C1 segment of cervical spinal cord (tissue), 14 donors: ENCODE measurements at places on chromosomes 2 and 18.

DNA sequence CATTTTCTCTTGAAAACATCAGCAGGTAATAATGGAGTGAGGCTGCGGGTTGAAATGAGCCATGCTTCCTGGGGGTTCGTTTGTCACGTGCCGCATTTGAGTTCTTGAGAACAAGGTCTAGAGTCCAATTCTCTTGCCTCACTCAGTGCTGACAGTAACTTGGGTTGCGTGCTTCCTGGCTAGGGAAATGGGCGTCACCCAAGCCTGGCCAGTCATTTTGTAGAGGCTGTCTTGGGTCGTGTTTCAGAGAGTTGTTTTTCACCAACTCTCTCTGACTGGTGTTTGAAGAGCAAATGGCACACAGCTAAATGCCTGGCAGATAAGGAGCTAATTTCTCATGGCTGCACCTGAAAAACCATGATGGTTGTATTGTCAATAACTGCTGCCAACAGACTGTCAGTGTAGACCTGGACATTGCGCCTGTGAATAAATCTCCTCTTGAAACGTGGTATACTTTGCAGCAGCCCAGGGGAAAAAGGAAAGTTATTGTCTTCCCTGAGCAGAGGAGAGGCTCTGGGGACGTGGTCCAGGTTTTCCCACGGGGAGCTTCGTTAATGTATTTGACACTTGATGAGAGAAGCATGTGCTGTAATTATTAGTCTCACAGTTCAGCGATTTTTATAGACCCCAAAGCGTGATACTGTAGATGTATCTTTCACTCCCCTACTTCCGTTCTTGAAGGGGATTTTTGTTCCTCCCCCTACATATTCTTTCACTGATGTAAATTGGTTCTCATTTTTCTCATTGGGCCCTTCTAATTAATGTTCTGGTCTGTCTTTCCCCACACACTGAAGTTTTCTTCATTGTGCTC is 196.0 kb downstream of the FHOD3 start:
- DNase-seq: no peak

DNA sequence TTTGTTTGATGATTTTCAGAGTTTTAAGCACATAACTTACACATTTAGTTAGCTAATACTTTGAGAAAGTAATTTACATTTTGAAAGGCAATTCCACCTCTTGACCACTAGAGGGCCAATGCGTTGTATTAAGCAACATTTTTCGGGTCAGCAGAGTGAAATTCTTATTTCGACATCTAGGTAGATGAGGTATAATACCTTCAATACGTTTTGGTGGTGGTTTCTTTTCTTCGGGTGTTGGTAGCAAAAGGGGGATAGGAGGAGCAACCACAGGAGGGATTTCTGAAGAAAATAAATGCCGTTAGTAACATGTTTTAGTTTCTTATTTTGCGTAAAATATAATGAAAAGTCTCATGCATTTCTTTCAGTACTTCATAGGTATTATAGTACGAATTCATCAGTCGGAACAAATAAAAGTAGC is 106.3 kb downstream of the TTN start:
- no peak for DNase-seq

GRCh38 chr18:55513161-55513560 is 74.8 kb downstream of the TCF4 start:
- DNase-seq: no peak

DNA sequence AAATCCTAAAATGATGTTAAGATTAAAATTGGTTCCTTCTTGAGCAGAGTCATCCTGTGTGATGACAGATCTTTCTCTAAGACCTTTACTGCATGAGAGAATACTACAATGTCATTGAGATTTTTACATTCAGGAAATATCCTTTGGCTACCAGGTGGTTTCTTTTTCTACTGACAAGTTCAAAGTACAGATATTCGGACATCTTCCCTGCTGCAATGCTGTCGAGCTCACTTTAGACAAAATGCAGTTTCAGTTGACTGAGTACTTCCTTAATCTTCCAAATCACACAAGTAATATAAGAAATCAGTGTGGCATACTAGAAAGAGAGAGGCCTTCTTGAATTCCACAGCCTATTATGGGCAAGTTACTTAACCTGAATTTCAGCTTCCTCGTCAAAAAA is 207.9 kb upstream of the ACVR2A start:
- no peak for DNase-seq

DNA sequence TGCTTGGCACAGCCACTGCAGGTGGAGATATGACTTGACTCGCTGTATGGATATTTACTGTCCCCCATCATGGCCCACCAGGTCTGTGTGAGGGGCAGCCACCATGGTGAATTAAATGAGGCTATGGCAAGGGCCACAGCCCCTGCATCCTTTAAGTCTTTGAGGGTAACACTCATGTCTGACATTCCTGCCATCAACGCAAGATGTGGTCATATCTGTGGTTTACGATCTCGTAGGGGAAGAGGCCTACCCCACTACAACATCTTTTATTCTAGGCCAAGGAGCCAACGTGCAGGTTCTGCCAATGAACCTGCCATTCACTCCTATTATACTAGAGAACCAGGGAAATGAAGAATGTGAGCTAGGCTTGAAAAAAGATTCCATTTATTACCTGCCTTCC is 381.6 kb upstream of the ID2 start:
- DNase-seq: no peak

DNA sequence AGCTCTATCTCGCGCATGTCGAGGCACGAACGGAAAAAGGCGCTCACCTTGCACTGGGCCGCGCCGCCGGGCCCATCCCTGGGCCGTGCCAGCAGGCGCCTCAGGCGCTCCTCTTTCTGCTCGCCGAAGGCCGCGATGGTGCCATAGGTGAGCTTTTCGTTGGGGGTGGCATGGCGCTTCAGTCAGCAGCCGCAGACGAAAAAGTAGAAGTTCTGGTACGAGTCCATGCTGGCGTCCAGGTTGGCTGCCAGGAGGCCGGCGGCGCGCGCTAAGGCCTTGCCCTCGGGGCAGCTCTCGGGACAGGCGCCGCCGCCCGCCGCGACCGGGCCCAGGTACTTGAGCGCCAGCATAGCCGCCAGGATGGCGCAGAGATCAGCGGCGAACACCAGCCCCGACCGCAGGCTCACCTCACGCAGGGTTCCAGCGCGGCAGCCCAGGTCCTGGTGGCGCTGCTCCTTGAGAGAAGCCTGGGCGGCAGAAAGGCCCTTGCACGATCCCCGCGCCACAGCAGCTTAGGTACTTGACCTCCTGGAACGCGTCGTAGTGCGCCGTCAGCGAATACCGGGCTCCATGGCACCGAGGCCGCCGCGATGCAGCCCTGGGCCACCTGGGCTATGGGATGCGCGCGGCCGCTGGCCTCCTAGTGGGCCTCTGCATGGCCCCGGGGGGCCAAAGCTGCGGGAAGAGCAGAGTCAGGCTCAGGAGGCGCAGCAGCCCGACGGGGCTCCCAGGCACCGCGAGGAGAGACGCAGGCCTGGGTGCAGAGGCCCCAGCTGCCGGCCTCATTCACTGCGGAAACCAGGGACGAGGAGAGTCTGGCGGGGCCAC is 12.8 kb downstream of the ALPG start:
- DNase-seq: no peak

- DNase-seq: no peak
Measured at GRCh38 chr2:77508511-77508910, 13.7 kb downstream of the LRRTM4 start.

- no peak for DNase-seq
Measured at GRCh38 chr2:214261683-214262082, 149.2 kb upstream of the VWC2L start.

- DNase-seq: no peak
Measured at GRCh38 chr2:231099918-231100317, 24.9 kb downstream of the HTR2B start.

GRCh38 chr2:96955762-96956161 is 30.6 kb downstream of the FAM178B start:
- DNase-seq: no peak

- no peak for DNase-seq
Measured at GRCh38 chr2:10028407-10028987, 14.9 kb upstream of the KLF11 start.

DNA sequence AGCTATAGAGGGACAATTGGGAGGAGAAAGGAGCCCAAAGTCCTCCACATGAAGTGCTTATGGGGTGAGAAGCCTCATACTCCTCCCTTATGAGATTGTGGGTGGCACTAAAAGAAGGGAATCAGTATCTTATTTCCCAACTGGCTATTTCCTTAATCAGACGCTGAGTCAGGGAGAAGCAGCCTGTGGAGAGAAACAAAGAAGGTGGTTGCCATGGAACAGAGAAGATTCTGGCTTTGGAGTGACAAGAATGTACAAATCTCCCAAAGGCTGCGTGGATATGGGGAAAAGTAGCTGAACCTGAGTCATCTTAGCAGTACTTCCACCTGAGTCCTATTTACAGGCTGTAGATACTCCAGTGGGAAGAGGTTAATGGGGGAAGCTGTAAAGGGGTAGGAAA is 115.8 kb upstream of the CWC22 start:
- DNase-seq: no peak

- DNase-seq: peak; percentile 36
Measured at GRCh38 chr2:28391564-28392296, 928 bp upstream of the FOSL2 start.

GRCh38 chr2:109346601-109347228 is 217.7 kb downstream of the SH3RF3 start:
- no peak for DNase-seq

DNA sequence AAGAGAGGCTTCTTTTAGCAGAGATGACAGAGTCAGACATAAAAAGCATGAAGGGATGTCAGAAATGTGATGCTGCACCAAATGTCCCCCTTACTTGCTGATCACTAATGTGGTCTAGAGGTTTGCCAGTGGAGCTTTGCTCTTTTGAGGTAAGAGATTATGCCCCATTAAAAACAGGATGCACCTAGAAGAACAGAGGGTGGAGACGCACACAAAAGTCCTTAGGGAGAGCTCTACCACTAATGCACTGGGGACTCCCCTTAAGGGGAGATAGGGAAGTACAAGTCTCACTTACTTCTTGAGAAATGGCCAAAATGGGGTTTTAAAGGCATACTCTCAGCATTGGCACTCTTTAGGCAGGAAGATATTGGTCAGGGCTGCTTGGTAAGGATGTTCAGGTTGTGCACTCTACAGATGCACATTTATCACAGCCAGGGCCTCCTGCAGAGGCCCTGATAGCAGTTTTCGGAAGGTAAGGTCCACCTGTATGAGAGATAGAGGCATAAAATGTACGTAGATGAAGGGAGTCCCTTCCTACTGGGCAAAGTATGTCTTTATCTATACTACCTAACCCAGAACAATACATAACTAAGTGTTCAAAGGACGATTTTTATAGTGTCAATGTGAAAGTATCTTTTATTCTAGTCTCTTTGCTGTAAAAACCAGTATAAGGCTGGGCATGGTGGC is 17.0 kb upstream of the SCYGR1 start:
- DNase-seq: no peak

GRCh38 chr18:29883114-29883513 is 1159.4 kb downstream of the DSC3 start:
- no peak for DNase-seq

- no peak for DNase-seq
Measured at GRCh38 chr2:1235806-1236205, 177.5 kb upstream of the TPO start.

DNA sequence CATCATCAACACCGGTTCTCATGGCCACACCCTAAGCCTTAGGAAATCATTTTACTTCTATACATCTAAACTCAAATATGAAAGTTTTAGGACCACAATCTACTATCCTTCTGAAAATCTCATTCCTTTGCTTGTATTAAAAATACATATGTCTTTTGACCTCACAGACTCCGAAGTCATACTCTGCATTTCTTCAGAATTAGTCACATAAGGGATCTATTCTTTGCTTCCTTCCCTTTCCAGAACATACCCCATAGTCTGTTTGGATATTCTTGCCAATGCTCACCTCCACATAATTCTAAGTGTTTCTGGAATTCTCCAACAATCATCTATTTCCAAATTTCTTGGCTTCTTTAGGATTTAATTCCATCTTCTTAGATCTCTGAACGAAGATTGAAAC is 14.2 kb upstream of the DSG1 start:
- no peak for DNase-seq

- no peak for DNase-seq
Measured at GRCh38 chr2:28437918-28438317, 45.3 kb downstream of the FOSL2 start.

- no peak for DNase-seq
Measured at GRCh38 chr2:206764673-206765241, 371 bp downstream of the MDH1B start.

- DNase-seq: no peak
Measured at GRCh38 chr18:77000527-77000926, 132.1 kb downstream of the MBP start.

- DNase-seq: no peak
Measured at GRCh38 chr2:70113359-70114070, 26.2 kb downstream of the PCBP1 start.

- no peak for DNase-seq
Measured at GRCh38 chr18:59189008-59189407, 30.9 kb upstream of the GRP start.

DNA sequence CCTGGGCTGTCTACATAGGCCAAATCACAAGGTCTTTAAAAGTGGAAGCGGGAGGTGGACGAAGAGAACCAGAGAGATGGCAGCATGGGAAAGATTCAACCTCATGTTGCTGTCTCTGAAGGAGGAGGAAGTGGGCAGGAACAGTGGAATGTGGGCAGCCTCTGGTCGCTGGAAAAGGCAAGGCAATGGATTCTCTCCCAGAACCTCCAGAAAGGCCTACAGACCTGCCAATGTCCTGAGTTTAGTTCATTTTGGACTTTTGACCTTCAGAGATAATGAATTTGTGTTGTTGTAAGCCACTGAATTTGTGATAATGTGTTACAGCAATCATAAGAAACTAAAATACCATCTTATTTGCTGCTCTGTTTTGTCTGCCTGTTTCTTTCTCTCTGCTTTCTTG is 122.5 kb downstream of the RNF152 start:
- DNase-seq: no peak

- peak; percentile 27 for DNase-seq
Measured at GRCh38 chr2:241703032-241703604, 1.3 kb downstream of the ING5 start.

GRCh38 chr2:207787017-207787416 is 17.3 kb upstream of the FZD5 start:
- DNase-seq: no peak

- no peak for DNase-seq
Measured at GRCh38 chr2:162989507-162989906, 150.9 kb upstream of the KCNH7 start.

- no peak for DNase-seq
Measured at GRCh38 chr2:71060871-71061270, 7.6 kb upstream of the NAGK start.

DNA sequence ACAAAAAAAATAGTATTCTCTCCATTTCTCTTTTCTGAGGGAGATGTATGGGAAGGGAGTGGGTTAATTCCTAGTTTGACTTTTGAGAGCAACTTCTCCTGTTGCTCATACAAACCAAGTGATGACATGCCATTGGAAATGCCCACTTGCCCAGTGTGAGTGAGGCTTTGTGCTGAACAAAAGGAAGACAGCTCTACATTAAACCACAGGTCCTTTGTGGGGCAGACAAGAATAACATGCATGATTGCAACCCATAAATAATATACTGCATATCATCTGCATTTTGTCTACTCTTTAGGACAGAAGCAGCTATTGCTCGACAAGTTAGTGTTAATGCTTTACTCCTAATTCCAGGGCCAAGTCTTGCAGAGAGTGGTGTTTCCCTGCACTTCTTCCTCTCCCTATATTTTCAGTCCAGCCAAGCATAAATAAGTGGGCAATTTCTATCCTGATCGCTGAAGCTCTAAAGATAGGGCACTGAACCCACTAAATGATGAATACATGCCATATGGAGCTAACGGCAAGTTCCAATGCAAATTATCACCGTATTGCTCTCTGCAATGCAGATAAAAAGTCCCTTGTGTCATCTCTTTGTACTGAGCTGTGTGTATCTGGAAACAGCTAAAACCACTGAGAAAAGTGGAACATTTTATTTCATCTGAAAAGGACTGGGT is 19.4 kb upstream of the EHBP1 start:
- no peak for DNase-seq
